ENCODE measurements at places on chromosomes 7 and 10.

DNA sequence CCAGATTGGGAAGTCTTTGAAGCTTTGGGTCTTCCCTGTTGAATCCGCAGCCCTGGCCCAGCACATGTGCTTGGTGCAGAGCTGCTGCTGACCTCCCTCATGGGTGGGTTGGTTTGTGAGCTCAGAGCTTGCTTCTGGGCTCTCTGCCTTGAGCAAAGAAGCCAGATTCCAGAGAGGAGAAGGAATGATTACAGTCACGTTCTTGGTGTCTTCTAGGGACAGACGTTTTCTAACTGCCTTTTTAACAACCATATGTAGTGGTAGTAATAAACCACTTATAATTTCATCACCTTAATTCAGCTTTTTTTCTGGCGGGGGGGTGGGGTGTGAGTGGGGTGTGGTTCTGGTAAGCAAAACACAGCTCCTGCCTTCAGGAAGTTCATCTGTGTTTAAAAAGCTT lies 39.5 kb downstream of the LRMDA start:
- DNase-seq = no peak

GRCh38 chr7:26620352-26620751 lies 244.0 kb downstream of the SKAP2 start:
- no peak for DNase-seq

DNA sequence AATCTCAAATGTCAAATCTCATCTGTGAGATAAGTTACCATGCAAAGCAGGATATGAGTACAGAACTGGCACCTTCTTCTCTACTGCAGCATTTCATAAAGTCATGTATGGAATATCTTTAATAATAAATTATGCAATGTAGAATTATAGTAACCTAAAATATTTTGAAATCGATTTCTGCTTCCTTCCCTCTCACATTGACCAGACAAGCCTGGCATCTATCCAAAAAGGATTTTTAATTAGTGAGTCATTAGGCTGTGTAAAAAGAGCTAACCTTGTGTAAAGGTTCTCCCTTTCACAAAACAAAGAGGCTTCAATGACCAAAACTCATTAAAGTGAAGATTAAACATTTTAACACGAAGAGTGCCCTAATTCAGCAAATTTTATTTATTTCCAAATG lies 48.8 kb upstream of the EXOC6 start:
- DNase-seq = no peak

DNA sequence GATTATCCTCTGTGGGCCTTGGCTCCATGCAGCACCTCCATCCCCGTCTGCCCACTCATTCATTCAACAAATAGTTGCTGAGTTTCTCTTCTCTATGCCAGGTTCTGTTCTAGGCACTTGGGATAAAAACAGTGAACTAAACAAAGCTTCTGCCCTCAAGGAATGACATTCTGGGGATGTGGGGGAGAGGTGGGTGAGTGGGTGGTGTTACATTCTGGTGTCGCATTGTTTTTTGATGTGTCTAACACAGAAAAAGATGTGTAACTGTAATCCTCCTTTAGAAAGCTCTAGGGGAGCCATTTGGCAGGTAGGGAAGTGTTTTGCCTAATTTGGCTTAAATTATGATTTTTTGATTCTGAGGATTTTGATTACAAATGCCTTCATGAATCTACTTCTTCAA lies 21.4 kb downstream of the AUTS2 start:
- no peak for DNase-seq

DNA sequence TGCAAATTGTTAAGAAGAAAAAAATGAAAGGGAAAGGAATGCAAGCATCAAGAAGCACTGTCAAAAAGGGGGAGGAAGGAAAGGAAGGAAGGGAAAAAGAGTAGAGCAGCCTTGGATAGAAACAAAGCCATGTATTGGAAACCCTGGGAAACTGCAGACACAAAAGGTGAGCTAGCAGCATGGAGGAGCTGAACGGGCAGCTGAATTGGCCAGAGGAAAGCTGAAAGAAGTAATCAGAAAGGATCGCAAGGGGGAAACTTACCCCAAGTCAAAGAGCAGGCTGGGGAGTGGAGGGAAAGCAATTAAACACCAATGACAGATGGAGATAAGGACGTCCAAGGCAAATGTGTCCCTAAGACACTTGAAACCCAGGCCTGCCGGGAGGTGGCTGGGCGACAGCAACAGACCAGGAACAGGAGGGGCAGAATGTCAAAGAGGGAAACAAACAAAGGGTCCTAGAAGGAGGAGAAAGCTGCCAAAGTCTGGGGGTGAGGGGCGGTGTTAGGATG lies 93.8 kb upstream of the SVIL start:
- DNase-seq = no peak

Data from stimulated activated CD4-positive, alpha-beta T cell treated with anti-CD3 and anti-CD28 coated beads, Interleukin-1b, Interleukin-23, amount 100 ng/mL, for 1 hour (primary cell).